Endothelial cell (in vitro differentiated cells): ENCODE measurements at places on chromosomes 2 and 18. TPM values are rescaled to one million over a fixed set of nuclear protein-coding genes. Genes with fewer than 3 reads are reported as not detected.

GRCh38 chr2:160324161-160324800 is 124.2 kb upstream of the ITGB6 start:
- peaks cover 69% of the 10 kb centered on the region for H3K4me1 ChIP-seq
- no peak overlapping the region for H3K4me3 ChIP-seq
- peak; percentile 53 for DNase-seq
- H3K27ac ChIP-seq, result no peak overlapping the region

DNA sequence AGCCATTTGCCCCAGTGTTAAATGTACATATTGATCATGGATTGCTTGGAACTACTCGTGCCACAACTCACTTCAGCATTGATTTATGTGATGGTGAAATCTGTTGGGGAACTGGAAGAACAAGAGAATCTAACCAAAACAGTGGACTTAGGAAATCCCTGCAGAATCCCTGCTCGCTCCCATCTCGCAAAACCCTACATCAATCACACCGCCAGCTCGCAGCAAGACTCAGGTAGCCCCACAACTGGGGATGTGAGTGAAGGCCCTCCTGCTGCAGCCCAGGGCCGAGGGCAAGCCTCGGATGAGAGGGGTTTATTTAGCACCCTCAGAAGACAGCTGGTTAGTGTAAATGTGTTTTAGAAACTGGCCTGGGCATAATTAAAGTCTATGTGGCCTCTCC is 171.6 kb downstream of the ANAPC1 start:
- H3K4me3 ChIP-seq, result no peak overlapping the region
- peaks cover 2% of the 10 kb centered on the region for H3K27me3 ChIP-seq
- H3K36me3 ChIP-seq, result peaks cover 5% of the 10 kb centered on the region
- no peaks in the 10 kb centered on the region for H3K4me1 ChIP-seq
- H3K27ac ChIP-seq, result no peak overlapping the region

- no peak for DNase-seq
- H3K4me1 ChIP-seq, result peaks cover 4% of the 10 kb centered on the region
- H3K4me3 ChIP-seq, result peak overlapping the region; percentile 95
Observed at GRCh38 chr2:156340804-156341451, 8.4 kb upstream of the NR4A2 start.

The RAB17 gene
- total RNA-seq, result 1.5 TPM

GRCh38 chr2:217924346-217924901 is 78.4 kb downstream of the TNS1 start:
- peaks cover 37% of the 10 kb centered on the region for H3K4me1 ChIP-seq
- no peak for DNase-seq
- no peak overlapping the region for H3K27ac ChIP-seq
- peak overlapping the region; percentile 15 for H3K4me3 ChIP-seq
- peaks cover 9% of the 10 kb centered on the region for H3K36me3 ChIP-seq

The COPS8 gene
- total RNA-seq, result 97.1 TPM

The RBBP8 gene
- total RNA-seq, result 27.0 TPM

The DPYSL5 gene
- total RNA-seq, result 0.23 TPM

DNA sequence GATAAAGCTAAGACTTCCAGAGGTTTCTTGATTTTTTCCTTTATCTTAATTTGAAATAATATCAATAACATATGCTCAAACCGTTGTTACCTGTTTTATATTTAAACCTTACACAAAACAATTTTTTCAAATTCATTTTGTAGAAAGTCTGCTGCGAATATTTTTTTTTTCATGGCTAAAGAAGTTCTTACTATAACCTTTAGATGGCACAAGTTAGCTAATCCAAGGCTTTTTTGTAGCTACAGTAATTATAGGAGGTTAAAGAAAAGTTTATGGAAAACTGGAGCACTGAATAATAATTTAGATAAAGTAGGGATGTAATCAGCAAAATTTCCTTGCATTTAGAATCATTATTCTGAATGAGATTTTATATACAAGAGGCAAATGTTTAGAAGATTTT is 78.0 kb upstream of the PNPT1 start:
- DNase-seq, result no peak
- no peaks in the 10 kb centered on the region for H3K27me3 ChIP-seq
- peaks cover 4% of the 10 kb centered on the region for H3K4me1 ChIP-seq

GRCh38 chr2:166170356-166170755 is 42.5 kb upstream of the SCN1A start:
- H3K4me1 ChIP-seq, result peaks cover 2% of the 10 kb centered on the region
- H3K36me3 ChIP-seq, result no peaks in the 10 kb centered on the region
- no peak for DNase-seq
- H3K4me3 ChIP-seq, result no peak overlapping the region
- no peak overlapping the region for H3K27ac ChIP-seq
- no peaks in the 10 kb centered on the region for H3K27me3 ChIP-seq

GRCh38 chr2:68807821-68808266 is 63.4 kb downstream of the BMP10 start:
- H3K4me3 ChIP-seq, result no peak overlapping the region
- no peaks in the 10 kb centered on the region for H3K4me1 ChIP-seq
- no peaks in the 10 kb centered on the region for H3K36me3 ChIP-seq
- H3K27me3 ChIP-seq, result no peaks in the 10 kb centered on the region

The IL1RL1 gene
- 0.10 TPM for total RNA-seq

The SCN7A gene
- total RNA-seq, result 6.3 TPM

The LYG2 gene
- 1.7 TPM for total RNA-seq

GRCh38 chr18:58845928-58846724 is 18.6 kb upstream of the ZNF532 start:
- H3K4me3 ChIP-seq, result no peak overlapping the region
- DNase-seq, result no peak
- H3K36me3 ChIP-seq, result no peaks in the 10 kb centered on the region
- H3K27ac ChIP-seq, result no peak overlapping the region
- H3K27me3 ChIP-seq, result peaks cover 11% of the 10 kb centered on the region

- no peak for DNase-seq
- peaks cover 3% of the 10 kb centered on the region for H3K27me3 ChIP-seq
- H3K4me1 ChIP-seq, result peaks cover 19% of the 10 kb centered on the region
- no peak overlapping the region for H3K27ac ChIP-seq
- no peak overlapping the region for H3K4me3 ChIP-seq
Observed at GRCh38 chr18:76981396-76981968, 151.1 kb downstream of the MBP start.

The HNMT gene
- 4.6 TPM for total RNA-seq

The TTN gene
- 3.8 TPM for total RNA-seq

GRCh38 chr2:179403624-179404023 is 139.0 kb upstream of the SESTD1 start:
- H3K36me3 ChIP-seq, result no peaks in the 10 kb centered on the region
- no peaks in the 10 kb centered on the region for H3K4me1 ChIP-seq
- H3K27me3 ChIP-seq, result no peaks in the 10 kb centered on the region
- no peak for DNase-seq

The IL1RN gene
- total RNA-seq, result not detected

DNA sequence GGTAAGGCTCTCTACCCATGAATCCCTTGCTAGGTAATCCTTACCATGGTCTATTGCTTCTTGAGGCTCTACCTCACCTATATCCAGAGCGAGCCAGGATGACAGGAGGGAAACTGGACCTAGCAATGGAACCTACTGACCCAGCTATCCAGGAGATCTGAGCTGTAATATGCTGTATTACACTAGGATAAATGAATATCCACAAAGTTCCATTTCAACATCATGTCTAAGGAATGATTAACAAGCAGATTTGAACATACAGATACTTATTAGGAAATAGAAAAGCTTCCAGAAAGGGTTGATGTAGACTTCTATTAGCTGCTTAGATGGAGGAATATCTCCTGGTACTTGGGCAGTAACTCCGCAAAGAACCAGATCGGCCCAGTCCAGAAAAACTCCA is 110.1 kb downstream of the BAZ2B start:
- H3K4me3 ChIP-seq, result no peak overlapping the region
- H3K27ac ChIP-seq, result no peak overlapping the region
- H3K36me3 ChIP-seq, result no peaks in the 10 kb centered on the region
- peaks cover 2% of the 10 kb centered on the region for H3K4me1 ChIP-seq

GRCh38 chr18:61946449-61946848 is 53.6 kb upstream of the RNF152 start:
- H3K4me3 ChIP-seq, result no peak overlapping the region
- no peaks in the 10 kb centered on the region for H3K36me3 ChIP-seq

The SMCHD1 gene
- total RNA-seq, result 28.3 TPM

GRCh38 chr2:218276986-218277755 is 6.9 kb downstream of the PNKD start:
- H3K36me3 ChIP-seq, result peaks cover 54% of the 10 kb centered on the region
- H3K4me1 ChIP-seq, result peaks cover 7% of the 10 kb centered on the region
- DNase-seq, result no peak
- H3K27ac ChIP-seq, result no peak overlapping the region
- peaks cover 12% of the 10 kb centered on the region for H3K27me3 ChIP-seq

DNA sequence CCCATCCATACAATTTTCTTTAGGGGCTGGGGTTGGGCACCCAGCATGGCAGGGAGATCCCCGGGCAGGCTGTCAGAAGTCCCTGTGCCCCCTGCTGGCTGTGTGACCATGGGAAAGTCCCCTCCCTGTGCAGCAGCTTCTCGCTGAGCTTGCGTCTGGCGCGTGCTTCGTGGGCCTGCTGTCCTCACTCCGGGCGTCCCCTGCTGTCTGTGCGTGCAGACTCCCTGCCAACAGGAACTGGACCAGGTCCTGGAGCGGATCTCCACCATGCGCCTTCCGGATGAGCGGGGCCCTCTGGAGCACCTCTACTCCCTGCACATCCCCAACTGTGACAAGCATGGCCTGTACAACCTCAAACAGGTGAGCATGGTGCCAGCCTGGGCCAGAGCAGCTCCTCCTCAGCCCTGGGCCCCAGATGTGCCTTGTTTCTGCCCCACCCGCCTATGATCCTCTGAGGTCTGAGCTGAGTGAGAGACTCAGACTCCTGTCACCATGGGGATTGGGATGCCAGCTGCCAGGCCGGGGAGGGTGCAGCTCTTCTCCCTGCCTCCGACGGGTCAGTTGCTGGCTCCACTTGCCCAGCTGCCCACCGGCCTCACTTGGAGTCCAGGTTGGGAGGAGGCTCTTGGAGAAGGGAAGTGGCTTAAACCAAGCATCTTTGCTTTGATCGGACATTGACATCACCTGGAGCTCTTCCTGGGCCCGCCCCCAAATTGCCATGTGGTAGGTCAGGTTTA is 28.6 kb downstream of the IGFBP2 start:
- H3K4me1 ChIP-seq, result peaks cover 40% of the 10 kb centered on the region
- peaks cover 7% of the 10 kb centered on the region for H3K27me3 ChIP-seq
- peak overlapping the region; percentile 47 for H3K4me3 ChIP-seq
- peak overlapping the region; percentile 72 for H3K27ac ChIP-seq
- H3K36me3 ChIP-seq, result peaks cover 49% of the 10 kb centered on the region

DNA sequence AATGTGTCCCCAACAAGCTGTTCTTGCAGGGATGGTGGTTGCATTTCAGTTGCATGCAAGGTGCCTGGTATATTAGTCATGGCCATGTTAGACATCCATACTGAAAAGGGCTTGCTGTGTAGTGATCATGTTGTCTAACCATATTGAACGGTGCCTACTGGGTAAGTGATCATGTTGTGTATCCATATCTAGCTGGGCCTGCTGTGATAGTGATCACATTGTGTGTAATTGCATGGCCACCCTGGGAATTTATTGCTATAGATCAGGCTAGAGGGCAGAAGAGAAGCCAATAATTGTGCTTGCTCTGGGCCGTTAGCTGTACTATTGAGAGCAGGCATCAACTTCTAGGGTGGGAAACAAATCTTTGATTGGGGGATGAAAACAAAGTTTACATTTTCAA is 9.8 kb upstream of the EPC2 start:
- no peak overlapping the region for H3K4me3 ChIP-seq
- H3K27ac ChIP-seq, result no peak overlapping the region
- no peaks in the 10 kb centered on the region for H3K36me3 ChIP-seq
- H3K4me1 ChIP-seq, result no peaks in the 10 kb centered on the region
- DNase-seq, result no peak
- no peaks in the 10 kb centered on the region for H3K27me3 ChIP-seq

The SPATA3 gene
- not detected for total RNA-seq

- H3K4me3 ChIP-seq, result peak within 1 kb of the TSS; percentile 90
- peaks cover 15% of the 10 kb centered on the region for H3K27me3 ChIP-seq
- H3K27ac ChIP-seq, result peak within 1 kb of the TSS; percentile 31
- H3K36me3 ChIP-seq, result peaks cover 5% of the 10 kb centered on the region
Observed at GRCh38 chr18:904218-905090, at the start of gene ADCYAP1. ADCYAP1 (plus strand) TSS chr18:904871; CDS start chr18:905387, 516 bp downstream.

GRCh38 chr2:102186791-102187495 is at the start of gene IL1RL2:
IL1RL2 (plus strand) TSS chr2:102187023; CDS start chr2:102187868, 845 bp downstream.
- peak within 1 kb of the TSS; percentile 86 for H3K4me3 ChIP-seq
- no peak for DNase-seq
- no peaks in the 10 kb centered on the region for H3K36me3 ChIP-seq
- H3K27me3 ChIP-seq, result peaks cover 10% of the 10 kb centered on the region
- H3K4me1 ChIP-seq, result no peaks in the 10 kb centered on the region

GRCh38 chr2:122056853-122057252 is 301.4 kb downstream of the TSN start:
- no peak overlapping the region for H3K27ac ChIP-seq
- peaks cover 5% of the 10 kb centered on the region for H3K27me3 ChIP-seq
- H3K36me3 ChIP-seq, result peaks cover 9% of the 10 kb centered on the region
- no peak for DNase-seq
- no peak overlapping the region for H3K4me3 ChIP-seq
- H3K4me1 ChIP-seq, result peaks cover 9% of the 10 kb centered on the region

DNA sequence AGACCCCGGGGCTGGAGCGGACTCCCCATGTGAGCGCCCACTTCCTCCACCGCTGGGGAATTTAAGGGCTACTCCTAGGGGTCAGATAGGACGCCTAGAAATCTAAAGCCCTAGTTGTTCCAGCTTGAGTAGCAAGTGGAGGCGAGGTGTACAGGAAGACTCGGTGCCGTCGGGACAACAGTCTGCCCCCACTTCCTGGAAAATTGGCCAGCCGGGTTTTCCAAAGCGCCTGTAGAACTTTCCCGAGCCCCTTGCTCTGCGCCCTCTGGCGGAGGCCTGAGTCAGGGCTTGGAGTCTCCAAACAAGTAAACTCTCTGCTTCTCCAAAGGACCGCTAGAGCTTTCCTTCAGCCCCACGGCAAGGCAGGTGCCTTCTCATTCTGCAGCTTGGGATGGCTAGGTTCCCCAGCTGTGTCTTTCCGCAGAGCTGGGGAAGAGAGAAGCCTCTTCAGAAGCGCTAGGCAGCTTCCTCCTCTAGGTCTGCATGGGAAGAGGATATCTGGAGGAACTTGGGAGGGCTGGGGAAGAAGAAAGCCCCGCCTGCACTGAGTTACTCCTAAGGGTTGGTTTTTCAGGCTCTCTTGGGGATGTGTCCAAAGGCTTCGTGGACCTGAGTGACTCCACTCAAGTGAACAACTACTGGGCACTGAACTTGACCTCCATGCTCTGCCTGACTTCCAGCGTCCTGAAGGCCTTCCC is 681 bp downstream of the SPR start:
- H3K27me3 ChIP-seq, result peaks cover 17% of the 10 kb centered on the region
- no peak overlapping the region for H3K27ac ChIP-seq
- H3K4me3 ChIP-seq, result peak overlapping the region; percentile 56
- peaks cover 14% of the 10 kb centered on the region for H3K4me1 ChIP-seq
- peak; percentile 93 for DNase-seq
